ENCODE measurements at places on chromosomes 2 and 18. TPM values are rescaled to one million over a fixed set of nuclear protein-coding genes. Genes with fewer than 3 reads are reported as not detected.

SH2D6 gene
- total RNA-seq, result not detected

DBI gene
- 117 TPM for total RNA-seq

DOK6 gene
- 1.2 TPM for total RNA-seq

TMEM178A gene
- 2.0 TPM for total RNA-seq

TMEM17 gene
- 0.98 TPM for total RNA-seq

EHBP1 gene
- 97.7 TPM for total RNA-seq

All from vagina (tissue), 2 donors.